ENCODE measurements at places on chromosomes 2 and 18. TPM values are rescaled to one million over a fixed set of nuclear protein-coding genes. Genes with fewer than 3 reads are reported as not detected.
A peak's percentile ranks its signal among the peaks of the same experiment; 100 is the strongest.

DNA sequence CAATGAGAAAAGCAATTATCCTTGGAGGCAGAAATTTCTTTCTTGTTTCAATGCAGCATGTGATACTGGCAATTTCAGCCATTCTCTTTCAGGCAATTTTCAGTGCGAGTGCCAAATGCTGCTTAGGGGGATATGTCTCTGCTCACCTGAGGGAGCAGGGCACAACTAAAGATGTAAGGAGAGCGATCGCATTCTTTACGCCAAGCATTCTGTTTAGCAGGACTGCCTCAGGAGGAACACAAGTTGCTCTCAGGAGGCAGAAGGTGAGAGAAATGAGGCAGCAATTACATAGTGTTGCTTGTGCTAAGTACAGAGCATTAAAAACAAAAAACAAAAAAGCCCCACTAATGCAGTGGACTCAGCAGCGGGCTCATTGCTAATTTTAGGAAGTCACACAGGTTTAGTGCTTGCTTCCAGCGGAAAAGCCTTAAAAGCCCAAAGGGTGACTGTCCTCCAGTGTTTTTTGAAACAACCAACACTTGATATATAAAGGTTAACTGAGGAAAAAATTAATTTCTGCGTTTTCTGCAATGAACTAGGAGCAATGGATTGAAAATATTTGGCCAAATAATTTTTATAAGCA, 116.9 kb downstream of the METTL8 start:
- H3K27me3 ChIP-seq: no peaks in the 10 kb centered on the region
- no peaks in the 10 kb centered on the region for H3K4me1 ChIP-seq
- no peak overlapping the region for H3K4me3 ChIP-seq
- DNase-seq: no peak

- H3K4me1 ChIP-seq: no peaks in the 10 kb centered on the region
Observed at GRCh38 chr2:197197895-197198311, 112.7 kb downstream of the ANKRD44 start.

The HOXD12 gene
- 0.13 TPM for total RNA-seq

GRCh38 chr2:133986081-133986837, 267.6 kb upstream of the MGAT5 start:
- no peak overlapping the region for H3K4me3 ChIP-seq
- H3K36me3 ChIP-seq: no peaks in the 10 kb centered on the region
- H3K27ac ChIP-seq: no peak overlapping the region
- H3K4me1 ChIP-seq: no peaks in the 10 kb centered on the region
- H3K27me3 ChIP-seq: no peaks in the 10 kb centered on the region
- DNase-seq: no peak

GRCh38 chr2:222809582-222809981, 51.3 kb upstream of the ACSL3 start:
- DNase-seq: no peak
- H3K36me3 ChIP-seq: no peaks in the 10 kb centered on the region
- no peaks in the 10 kb centered on the region for H3K4me1 ChIP-seq
- H3K4me3 ChIP-seq: no peak overlapping the region
- H3K27ac ChIP-seq: no peak overlapping the region

- no peak for DNase-seq
- H3K27me3 ChIP-seq: no peaks in the 10 kb centered on the region
- H3K4me3 ChIP-seq: no peak overlapping the region
- H3K36me3 ChIP-seq: no peaks in the 10 kb centered on the region
Observed at GRCh38 chr2:19141234-19142004, 217.0 kb downstream of the OSR1 start.

The LCT gene
- not detected for total RNA-seq

DNA sequence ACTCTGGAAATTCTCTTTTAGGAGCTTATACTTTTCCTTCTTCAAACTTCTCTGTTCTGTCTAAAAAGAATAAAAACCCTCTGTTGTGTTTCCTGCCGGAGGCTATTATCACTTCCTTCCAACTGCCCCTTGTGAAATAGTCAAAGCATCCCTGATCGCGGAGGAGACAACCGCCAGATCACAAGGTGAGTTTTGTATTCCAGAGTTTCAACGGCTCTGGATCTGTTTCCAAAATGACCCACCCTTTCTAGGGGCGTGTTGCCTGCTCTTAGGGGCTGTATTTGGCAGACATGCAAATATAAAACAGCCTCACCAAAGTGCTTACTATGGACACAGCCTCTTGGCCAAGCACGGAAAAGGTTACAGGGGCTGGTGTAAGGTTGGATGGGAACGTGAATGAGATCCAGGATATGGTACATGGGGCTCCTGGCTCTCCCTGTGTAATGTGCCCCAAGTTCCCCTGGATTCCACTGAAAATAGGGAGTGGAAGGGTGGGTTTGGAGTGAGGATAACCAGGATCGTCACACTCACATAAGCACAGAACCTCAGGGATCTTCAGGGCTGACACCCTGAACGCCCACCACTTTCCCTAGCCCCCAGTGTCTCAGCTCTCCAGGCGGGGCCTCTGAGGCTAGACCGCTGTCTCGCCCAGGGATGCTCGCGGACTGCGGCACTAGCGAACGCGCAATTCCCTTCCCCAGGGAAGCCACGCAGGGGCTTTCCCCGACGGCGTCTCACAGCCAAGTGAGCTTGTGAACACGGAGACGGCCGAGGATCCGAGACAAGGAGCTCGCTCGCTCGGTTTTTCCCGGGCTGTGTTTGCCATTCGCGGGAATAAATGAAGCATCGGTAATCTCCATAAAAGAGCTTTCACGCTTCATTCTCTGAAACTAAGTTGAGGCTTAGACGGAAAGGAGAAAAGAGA, 14.4 kb downstream of the EN1 start:
- no peaks in the 10 kb centered on the region for H3K36me3 ChIP-seq
- no peak overlapping the region for H3K27ac ChIP-seq
- H3K27me3 ChIP-seq: peaks cover 3% of the 10 kb centered on the region
- no peaks in the 10 kb centered on the region for H3K4me1 ChIP-seq
- no peak for DNase-seq
- H3K4me3 ChIP-seq: no peak overlapping the region

DNA sequence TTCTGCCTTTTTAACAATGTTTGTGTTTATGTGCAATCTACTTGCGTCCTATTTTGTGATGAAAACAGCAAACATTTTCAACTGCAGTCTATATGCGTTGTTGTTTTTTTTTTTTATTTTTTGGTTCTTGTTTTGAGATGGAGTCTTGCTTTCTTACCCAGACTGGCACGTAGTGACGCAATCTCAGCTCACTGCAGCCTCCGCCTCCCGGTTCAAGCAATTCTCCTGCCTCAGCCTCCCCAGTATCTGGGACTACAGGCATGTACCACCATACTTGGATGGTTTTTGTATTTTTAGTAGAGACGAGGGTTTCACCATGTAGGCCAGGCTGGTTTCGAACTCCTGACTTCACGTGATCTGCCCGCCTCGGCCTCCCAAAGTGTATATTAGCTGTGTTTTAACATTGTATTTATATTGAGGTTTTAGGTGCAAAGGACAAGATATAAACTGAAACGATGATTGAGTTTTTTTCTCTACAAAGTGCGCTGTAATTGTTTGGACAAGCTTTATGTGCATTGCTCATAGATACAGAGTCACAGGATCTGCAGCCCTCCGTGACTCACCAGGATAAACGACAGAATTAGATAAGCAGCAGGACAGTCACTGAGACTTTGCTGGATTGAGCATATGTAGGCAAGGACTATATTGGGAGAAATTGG, 17.4 kb downstream of the CDH7 start:
- H3K27ac ChIP-seq: no peak overlapping the region
- H3K27me3 ChIP-seq: no peaks in the 10 kb centered on the region
- peak; percentile 41 for DNase-seq
- no peaks in the 10 kb centered on the region for H3K36me3 ChIP-seq

GRCh38 chr2:236395067-236395466, 130.9 kb upstream of the ASB18 start:
- H3K27ac ChIP-seq: no peak overlapping the region
- no peaks in the 10 kb centered on the region for H3K36me3 ChIP-seq

The MRPL33 gene
- 61.6 TPM for total RNA-seq

GRCh38 chr2:216565956-216566355, 67.3 kb upstream of the IGFBP2 start:
- no peaks in the 10 kb centered on the region for H3K36me3 ChIP-seq
- H3K27me3 ChIP-seq: no peaks in the 10 kb centered on the region
- no peak overlapping the region for H3K27ac ChIP-seq

DNA sequence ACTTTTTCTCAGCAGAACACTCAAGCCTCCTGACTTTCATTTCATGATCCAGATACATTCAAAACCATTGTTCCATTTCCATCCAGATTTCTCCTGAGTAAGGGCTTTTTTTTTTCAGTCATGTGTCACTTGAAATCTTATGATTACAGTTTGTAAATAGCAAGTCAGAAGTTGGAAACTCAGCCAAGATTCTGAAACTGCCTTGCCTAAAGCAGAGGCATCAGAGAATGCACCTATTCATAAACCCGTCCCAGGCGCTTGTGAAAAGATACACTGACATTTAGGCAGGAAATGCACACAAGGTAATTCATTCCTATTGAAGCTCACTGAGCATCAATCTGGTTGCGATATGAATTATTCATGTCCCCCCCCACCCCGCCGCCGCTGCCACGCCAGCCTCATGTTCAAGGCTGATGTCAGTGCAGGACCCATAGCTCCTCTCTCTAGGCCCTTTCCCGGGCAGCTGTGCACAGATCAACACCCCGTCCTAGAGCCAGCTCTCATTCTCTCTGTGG, 30.4 kb upstream of the MGAT4A start:
- H3K27ac ChIP-seq: no peak overlapping the region
- H3K4me3 ChIP-seq: no peak overlapping the region
- peaks cover 4% of the 10 kb centered on the region for H3K27me3 ChIP-seq
- no peaks in the 10 kb centered on the region for H3K4me1 ChIP-seq

The FLACC1 gene
- 0.39 TPM for total RNA-seq

The CNRIP1 gene
- not detected for total RNA-seq

GRCh38 chr2:644871-645270, 32.3 kb downstream of the TMEM18 start:
- H3K4me1 ChIP-seq: no peaks in the 10 kb centered on the region
- no peaks in the 10 kb centered on the region for H3K36me3 ChIP-seq
- no peak overlapping the region for H3K27ac ChIP-seq
- no peaks in the 10 kb centered on the region for H3K27me3 ChIP-seq

GRCh38 chr2:197251163-197251562, 59.4 kb downstream of the ANKRD44 start:
- no peaks in the 10 kb centered on the region for H3K4me1 ChIP-seq
- no peak overlapping the region for H3K27ac ChIP-seq
- DNase-seq: no peak
- no peaks in the 10 kb centered on the region for H3K36me3 ChIP-seq
- H3K4me3 ChIP-seq: no peak overlapping the region

GRCh38 chr2:9832586-9832985, 10.7 kb upstream of the TAF1B start:
- DNase-seq: no peak
- no peaks in the 10 kb centered on the region for H3K4me1 ChIP-seq
- peaks cover 3% of the 10 kb centered on the region for H3K27me3 ChIP-seq
- H3K36me3 ChIP-seq: no peaks in the 10 kb centered on the region

The TYMS gene
- 202 TPM for total RNA-seq

GRCh38 chr2:207341804-207342203, 176.1 kb upstream of the KLF7 start:
- H3K4me1 ChIP-seq: no peaks in the 10 kb centered on the region
- H3K27ac ChIP-seq: no peak overlapping the region
- DNase-seq: no peak
- H3K4me3 ChIP-seq: no peak overlapping the region
- no peaks in the 10 kb centered on the region for H3K27me3 ChIP-seq
- H3K36me3 ChIP-seq: no peaks in the 10 kb centered on the region

DNA sequence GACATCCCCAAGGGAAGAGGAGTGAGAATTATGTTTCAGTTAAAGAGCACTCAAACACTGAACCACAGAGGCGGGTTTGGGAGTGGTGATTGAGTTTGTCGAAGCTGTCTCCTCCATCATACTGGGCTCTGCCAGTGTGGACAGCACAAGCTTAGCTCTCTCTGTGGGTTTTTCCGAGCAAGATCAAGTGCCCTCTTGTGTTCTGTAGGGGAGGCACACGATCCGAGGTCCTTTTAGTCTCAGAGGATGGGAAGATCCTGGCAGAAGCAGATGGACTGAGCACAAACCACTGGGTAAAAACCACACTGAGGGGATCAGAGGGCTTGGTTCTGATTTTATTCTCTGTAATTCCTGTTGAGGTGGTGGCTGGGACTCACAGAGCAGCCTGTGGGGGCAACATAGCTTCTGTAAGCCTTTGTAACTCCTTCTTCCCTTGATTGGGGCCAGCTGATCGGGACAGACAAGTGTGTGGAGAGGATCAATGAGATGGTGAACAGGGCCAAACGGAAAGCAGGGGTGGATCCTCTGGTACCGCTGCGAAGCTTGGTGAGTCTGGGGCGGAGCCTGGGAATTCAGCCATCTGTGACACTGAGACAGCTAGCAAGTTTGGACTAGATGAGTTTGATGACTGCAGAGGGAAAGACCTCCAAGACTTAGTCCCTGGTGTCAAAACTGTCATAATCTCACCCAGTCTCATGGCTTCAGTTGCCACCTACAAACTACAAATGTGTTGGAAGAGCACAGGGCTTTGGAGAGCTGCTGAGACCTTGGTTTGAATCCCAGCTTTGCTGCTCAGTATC, 2.0 kb downstream of the NAGK start:
- no peaks in the 10 kb centered on the region for H3K36me3 ChIP-seq
- H3K27me3 ChIP-seq: no peaks in the 10 kb centered on the region
- no peak overlapping the region for H3K27ac ChIP-seq
- H3K4me3 ChIP-seq: no peak overlapping the region

The FAM110C gene
- total RNA-seq: 0.13 TPM

DNA sequence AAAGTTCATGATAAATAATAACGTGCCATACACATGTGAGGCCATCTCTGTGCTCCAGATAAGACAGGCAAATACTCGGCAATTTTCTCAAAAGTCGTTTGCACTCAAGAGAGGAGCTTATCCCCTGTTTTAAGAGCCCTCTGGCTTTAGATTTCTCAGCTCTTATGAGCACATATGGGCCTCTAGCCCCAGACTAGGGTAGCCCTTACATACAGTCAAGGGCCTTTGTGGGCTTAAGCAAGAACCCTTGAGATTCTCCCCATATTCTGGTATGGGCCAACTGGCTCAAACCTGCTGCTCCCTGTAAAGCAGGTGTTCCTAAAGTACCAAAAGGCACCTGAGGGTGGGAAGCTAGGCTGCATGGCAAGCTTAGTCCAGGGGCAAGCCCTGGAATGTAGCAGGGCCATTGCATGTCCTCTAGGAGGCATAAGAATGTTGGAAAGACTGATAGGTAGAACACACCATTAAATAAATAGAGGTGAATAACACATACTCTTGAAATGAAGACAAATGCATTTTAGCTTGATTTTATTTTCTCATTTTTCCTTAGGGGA, 66.1 kb downstream of the FASTKD2 start:
- no peaks in the 10 kb centered on the region for H3K36me3 ChIP-seq
- no peak overlapping the region for H3K4me3 ChIP-seq
- H3K27me3 ChIP-seq: no peaks in the 10 kb centered on the region
- no peak overlapping the region for H3K27ac ChIP-seq
- no peaks in the 10 kb centered on the region for H3K4me1 ChIP-seq

Data from Panc1 (cell line).